Peyer's patch (tissue), 4 donors: ENCODE measurements at places on chromosomes 2 and 18.

DNA sequence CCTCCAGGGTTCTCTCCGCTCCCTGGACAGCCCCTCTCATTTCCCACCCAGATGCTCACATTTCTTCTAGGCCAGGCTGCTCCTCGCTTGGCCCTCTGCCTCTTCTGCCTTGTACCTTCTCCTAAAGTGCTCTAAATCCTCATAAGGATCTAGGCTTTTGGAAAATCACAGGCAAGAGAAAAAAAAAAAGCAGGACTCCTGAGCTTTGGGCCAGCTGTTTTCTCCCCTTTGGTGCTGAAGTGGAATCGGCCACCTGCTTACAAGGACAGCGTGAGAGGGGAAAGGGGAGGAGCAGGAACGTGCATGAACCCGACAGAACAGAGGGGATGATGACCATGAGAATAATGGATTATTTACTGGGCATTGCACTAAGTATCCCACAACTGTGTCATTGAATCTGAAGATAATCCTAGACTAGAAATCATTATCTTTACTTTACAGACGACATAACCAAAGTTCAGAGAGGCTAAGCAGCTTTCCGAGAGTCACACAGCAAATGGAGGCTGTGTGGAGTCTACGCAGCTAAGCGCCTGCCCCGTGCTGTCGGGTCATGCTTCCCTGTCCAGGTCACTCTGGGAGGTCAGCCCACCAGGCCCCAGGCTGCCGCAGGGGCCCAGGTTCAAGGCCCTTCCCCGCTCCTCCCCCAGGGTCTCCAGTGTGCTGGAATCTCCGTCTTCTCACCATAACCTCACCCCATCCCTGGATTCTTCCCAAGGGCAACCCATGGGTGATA, 141.9 kb downstream of the PXDN start:
- DNase-seq, result no peak
- no peaks in the 10 kb centered on the region for H3K36me3 ChIP-seq
- H3K4me1 ChIP-seq, result no peaks in the 10 kb centered on the region
- H3K27ac ChIP-seq, result peak overlapping the region; percentile 69

DNA sequence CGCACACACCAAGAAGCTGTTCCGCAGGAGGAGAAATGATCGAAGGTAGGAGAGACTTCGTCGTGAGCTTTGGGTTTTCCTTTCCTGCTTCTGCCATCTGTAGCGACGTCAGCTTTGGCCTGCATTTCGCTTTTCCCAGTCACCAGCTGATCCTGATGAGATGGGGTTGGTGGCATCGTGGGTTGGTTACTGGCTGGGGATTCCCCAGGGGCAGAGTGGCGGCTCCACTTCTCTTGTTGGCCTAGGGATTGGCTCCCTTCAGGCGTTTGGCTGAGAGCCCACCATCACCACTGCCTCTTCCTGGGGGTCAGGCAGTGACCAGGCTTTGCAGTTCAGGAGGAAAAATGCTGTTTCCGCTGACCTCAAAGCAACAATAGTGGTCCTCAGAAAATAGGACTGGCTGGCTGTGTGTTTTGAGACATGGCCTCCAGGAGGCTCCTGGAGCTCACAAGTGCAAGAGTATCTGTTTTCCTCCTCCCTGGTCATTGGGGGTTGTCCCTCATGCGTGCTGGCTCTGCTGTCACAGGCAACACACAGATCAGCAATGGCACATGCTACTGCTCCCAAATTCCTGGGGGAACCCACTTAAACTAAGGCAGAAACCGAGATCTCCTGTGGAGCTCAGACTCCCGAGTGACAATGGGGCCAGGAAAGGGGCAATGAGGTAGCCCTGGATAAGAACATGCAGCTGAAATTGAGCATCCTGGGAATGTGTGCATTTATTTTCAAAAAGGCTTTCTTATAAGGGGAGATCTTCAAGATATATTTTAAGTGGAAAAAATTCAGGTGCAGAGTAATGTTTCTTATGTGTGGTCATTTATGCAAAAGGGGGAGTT, 173.0 kb downstream of the CTIF start:
- H3K4me1 ChIP-seq, result peaks cover 7% of the 10 kb centered on the region
- no peaks in the 10 kb centered on the region for H3K27me3 ChIP-seq
- no peak for DNase-seq
- no peaks in the 10 kb centered on the region for H3K36me3 ChIP-seq
- H3K27ac ChIP-seq, result no peak overlapping the region
- no peak overlapping the region for H3K4me3 ChIP-seq

- no peaks in the 10 kb centered on the region for H3K27me3 ChIP-seq
- H3K27ac ChIP-seq, result no peak overlapping the region
- DNase-seq, result no peak
- H3K4me3 ChIP-seq, result no peak overlapping the region
Measured at GRCh38 chr2:72689579-72690195, 136.1 kb downstream of the EXOC6B start.

GRCh38 chr2:105935063-105935462, 190.4 kb downstream of the NCK2 start:
- H3K4me1 ChIP-seq, result no peaks in the 10 kb centered on the region
- H3K27me3 ChIP-seq, result no peaks in the 10 kb centered on the region
- no peak overlapping the region for H3K4me3 ChIP-seq
- H3K27ac ChIP-seq, result no peak overlapping the region

- DNase-seq, result peak; percentile 63
- no peak overlapping the region for H3K4me3 ChIP-seq
- H3K36me3 ChIP-seq, result no peaks in the 10 kb centered on the region
- no peaks in the 10 kb centered on the region for H3K27me3 ChIP-seq
- no peak overlapping the region for H3K27ac ChIP-seq
- H3K4me1 ChIP-seq, result no peaks in the 10 kb centered on the region
Measured at GRCh38 chr2:24824966-24825882, 32.0 kb downstream of the CENPO start.

DNA sequence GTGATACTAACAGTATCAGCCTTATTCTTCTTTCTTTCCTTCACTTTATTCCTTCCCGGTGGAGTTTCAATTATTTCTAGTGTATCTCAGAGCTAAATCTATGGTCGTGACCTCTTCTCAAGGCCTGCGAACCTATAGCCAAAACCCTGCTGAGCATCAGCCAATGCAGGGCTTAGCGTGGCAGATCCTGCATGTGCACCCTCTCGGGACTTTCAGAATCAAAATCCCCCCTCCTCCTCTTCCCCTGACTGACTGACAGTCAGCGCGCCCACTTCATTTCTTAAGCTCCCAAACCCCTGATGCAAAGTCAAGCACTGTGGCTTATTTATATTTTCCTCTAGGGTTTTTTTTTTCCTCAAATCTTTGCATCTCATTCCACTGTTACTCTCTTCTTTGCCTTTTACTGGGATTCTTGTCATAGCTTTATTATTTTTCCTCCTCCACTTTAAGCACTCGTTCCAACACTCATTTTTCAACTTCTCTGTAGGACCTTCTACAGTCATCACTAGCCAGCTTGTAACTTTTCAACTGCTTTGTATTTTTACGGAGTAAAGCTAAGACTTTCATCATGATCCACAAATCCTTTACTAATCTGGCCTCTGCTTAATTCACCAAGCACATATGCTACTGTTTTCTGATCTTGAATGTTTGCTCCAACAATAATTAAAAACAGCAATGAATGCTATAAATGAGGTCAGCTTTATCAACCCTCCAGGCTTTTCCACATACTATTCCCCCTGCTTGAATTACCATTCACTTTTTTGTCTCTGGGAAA, 896.5 kb upstream of the PIK3C3 start:
- H3K4me1 ChIP-seq, result no peaks in the 10 kb centered on the region
- no peaks in the 10 kb centered on the region for H3K36me3 ChIP-seq
- no peaks in the 10 kb centered on the region for H3K27me3 ChIP-seq
- H3K4me3 ChIP-seq, result no peak overlapping the region
- no peak for DNase-seq

DNA sequence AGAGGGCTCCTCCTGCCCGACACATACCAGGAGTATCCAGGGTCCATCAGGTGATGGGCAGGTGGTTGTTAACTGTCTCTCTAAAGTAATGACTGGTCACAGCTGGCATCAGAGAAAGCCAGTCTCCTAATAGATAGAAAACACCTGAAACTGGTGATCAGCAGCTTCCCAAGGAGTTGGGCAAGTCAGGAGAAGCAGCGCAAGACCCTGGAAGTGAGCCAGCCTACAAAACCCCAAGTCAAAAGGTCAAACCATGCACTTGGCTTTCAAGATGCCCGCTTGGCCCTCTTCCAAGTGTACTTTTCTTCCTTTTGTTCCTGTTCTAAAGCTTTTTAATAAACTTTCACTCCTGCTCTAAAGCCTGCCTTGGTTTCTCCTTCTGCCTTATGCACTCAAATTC, 815.2 kb downstream of the DCDC2C start:
- no peaks in the 10 kb centered on the region for H3K27me3 ChIP-seq
- H3K4me3 ChIP-seq, result no peak overlapping the region
- no peaks in the 10 kb centered on the region for H3K36me3 ChIP-seq

- no peak overlapping the region for H3K4me3 ChIP-seq
- H3K27me3 ChIP-seq, result no peaks in the 10 kb centered on the region
- H3K36me3 ChIP-seq, result no peaks in the 10 kb centered on the region
- H3K27ac ChIP-seq, result no peak overlapping the region
- no peak for DNase-seq
- no peaks in the 10 kb centered on the region for H3K4me1 ChIP-seq
Measured at GRCh38 chr2:175468431-175469098, 287.1 kb upstream of the ATP5MC3 start.

GRCh38 chr2:226398580-226398979, 401.0 kb downstream of the IRS1 start:
- DNase-seq, result no peak
- no peaks in the 10 kb centered on the region for H3K27me3 ChIP-seq
- no peak overlapping the region for H3K27ac ChIP-seq

- H3K4me1 ChIP-seq, result peaks cover 21% of the 10 kb centered on the region
- no peaks in the 10 kb centered on the region for H3K36me3 ChIP-seq
- no peak overlapping the region for H3K4me3 ChIP-seq
- no peaks in the 10 kb centered on the region for H3K27me3 ChIP-seq
- DNase-seq, result no peak
Measured at GRCh38 chr2:42978887-42979415, 186.6 kb upstream of the HAAO start.

GRCh38 chr2:197801033-197801432, 3.4 kb upstream of the PLCL1 start:
- peaks cover 8% of the 10 kb centered on the region for H3K4me1 ChIP-seq
- DNase-seq, result no peak
- H3K27ac ChIP-seq, result no peak overlapping the region
- H3K4me3 ChIP-seq, result no peak overlapping the region
- H3K27me3 ChIP-seq, result no peaks in the 10 kb centered on the region

DNA sequence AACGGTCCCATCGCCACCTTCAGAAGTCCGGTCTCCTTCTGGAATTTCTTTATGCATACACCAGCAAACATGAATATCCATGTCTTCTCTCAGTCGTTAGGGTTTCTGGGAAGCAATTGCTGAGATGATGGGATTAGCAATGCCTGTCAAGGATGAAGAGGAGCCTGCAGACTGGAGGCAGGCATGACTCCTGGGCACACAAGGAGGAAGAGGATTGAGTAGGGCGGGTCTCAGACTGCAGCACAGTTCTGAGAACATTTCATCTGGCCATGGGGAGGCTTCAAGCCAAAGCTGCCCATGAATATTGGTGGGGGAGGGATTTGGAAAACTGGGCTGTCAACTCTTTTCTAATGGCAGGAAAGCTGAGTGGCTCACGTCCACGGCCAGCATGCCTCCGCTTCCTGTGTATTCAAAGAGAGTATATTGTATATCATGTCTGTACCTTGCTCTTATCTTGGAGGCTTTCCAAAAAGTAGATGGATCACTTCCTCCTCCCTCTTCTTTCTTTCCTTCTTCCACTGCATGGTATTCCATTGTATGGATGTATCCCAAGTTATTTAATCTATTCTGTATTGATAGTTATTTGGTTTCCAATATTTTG, 24.5 kb downstream of the MC2R start:
- H3K36me3 ChIP-seq, result no peaks in the 10 kb centered on the region
- no peak overlapping the region for H3K27ac ChIP-seq
- no peaks in the 10 kb centered on the region for H3K27me3 ChIP-seq

GRCh38 chr2:113219092-113219441, 45.3 kb downstream of the PSD4 start:
- H3K4me3 ChIP-seq, result no peak overlapping the region
- H3K4me1 ChIP-seq, result peaks cover 16% of the 10 kb centered on the region
- H3K27me3 ChIP-seq, result no peaks in the 10 kb centered on the region
- no peaks in the 10 kb centered on the region for H3K36me3 ChIP-seq

- no peak overlapping the region for H3K27ac ChIP-seq
- H3K4me1 ChIP-seq, result peaks cover 3% of the 10 kb centered on the region
- no peaks in the 10 kb centered on the region for H3K27me3 ChIP-seq
- H3K4me3 ChIP-seq, result no peak overlapping the region
- H3K36me3 ChIP-seq, result peaks cover 32% of the 10 kb centered on the region
Measured at GRCh38 chr18:79944126-79944731, 7.2 kb downstream of the SLC66A2 start.

- no peaks in the 10 kb centered on the region for H3K27me3 ChIP-seq
- H3K4me3 ChIP-seq, result no peak overlapping the region
- H3K36me3 ChIP-seq, result no peaks in the 10 kb centered on the region
- no peak for DNase-seq
Measured at GRCh38 chr18:24466771-24467170, 6.3 kb downstream of the HRH4 start.

DNA sequence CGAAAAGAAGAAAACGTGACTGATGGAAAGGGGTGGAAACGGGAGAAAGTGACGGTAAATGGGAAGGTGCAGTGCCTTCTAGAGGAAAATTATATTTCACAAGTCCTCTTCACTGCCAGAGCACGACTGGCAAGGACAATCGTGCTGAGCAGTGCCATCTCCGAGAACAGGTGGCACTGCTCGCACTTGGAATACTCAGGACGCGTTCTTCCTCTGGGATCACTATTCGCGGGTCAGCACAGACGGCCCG, 364 bp downstream of the STAT1 start:
- peak overlapping the region; percentile 83 for H3K4me3 ChIP-seq
- peaks cover 12% of the 10 kb centered on the region for H3K4me1 ChIP-seq
- no peaks in the 10 kb centered on the region for H3K36me3 ChIP-seq
- no peak for DNase-seq
- H3K27me3 ChIP-seq, result no peaks in the 10 kb centered on the region

DNA sequence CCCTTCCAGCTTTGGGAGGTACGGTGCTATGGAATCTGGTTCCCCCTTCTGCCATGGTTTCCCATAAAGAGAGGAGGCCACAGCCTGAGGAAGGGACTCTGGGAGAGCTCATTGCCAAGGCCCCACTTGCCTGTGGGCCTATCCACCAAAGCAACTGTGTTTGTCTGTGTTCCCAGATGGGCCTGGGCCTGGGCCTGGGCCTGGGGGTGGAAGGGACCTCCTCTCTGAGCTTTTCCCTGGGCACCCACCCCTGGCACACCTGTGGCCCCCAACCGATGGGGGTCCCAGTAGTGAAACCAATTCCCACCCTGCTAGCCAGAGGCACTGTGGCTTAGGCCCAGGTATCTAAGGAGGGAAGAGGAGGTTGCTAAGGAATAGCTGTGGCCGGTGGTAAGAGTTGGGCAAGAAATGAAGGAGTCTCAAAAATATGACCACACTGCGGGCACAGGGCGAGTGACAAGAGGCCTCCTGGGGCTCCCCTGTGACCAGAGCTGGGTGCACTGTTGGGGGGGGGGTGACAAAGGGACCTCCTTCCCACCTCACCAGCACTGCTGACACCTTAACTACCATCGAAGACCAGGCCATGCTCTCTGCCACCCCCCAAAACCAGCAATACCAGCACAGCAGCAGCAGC, 4.9 kb upstream of the DUSP2 start:
- H3K4me3 ChIP-seq, result no peak overlapping the region
- H3K27me3 ChIP-seq, result no peaks in the 10 kb centered on the region
- peaks cover 30% of the 10 kb centered on the region for H3K4me1 ChIP-seq
- DNase-seq, result no peak
- H3K36me3 ChIP-seq, result no peaks in the 10 kb centered on the region
- H3K27ac ChIP-seq, result no peak overlapping the region
